ENCODE measurements at places on chromosomes 7 and 10. TPM values are rescaled to one million over a fixed set of nuclear protein-coding genes. Genes with fewer than 3 reads are reported as not detected.

GIMAP8 gene
- total RNA-seq: not detected

TMEM270 gene
- total RNA-seq: not detected

ARMC3 gene
- total RNA-seq: 0.99 TPM

FOXI2 gene
- 1.0 TPM for total RNA-seq

WEE2 gene
- not detected for total RNA-seq

MLXIPL gene
- 9.4 TPM for total RNA-seq

ADAM22 gene
- 17.9 TPM for total RNA-seq

MINPP1 gene
- 26.1 TPM for total RNA-seq

ABCC2 gene
- total RNA-seq: 0.42 TPM

VSTM2A gene
- total RNA-seq: 0.58 TPM

PAX2 gene
- total RNA-seq: not detected

GRCh38 chr10:102715880-102716279 is 1.4 kb downstream of the SFXN2 start:
- DNase-seq: no peak

DNA sequence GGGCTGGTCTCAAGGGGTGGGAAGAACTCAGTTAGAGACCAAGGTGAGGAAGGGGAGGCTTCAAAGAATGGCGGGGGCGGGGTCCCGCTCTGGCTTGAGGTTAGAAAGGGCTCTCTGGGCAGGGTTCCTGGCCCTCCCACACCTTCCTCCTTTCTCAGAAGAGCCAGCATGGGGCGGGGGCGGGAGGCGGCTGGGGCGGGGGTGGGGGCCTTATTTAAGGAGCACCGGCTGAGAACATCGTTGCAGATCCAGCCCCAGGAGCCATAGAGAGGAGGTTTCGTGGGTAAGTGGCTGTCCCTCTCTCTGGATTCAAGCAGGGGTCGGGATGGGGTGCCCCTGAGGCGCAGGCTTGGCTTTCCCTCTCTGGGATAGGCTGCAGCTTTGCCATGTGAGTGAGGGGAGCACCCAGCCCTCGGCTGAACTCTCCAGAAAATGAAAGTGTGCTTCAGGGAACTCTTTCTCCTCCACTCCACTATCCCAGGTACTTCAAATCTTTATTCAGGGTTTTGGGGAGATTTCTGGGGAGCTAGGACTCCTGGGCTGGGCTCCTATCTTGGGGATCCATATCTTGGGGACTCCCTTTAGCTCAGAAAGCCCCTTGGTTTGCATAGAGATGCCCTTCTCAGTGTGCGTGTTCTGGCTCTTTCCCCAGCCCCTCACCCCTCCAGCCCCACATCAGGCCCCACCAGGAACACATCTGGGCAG is 3.3 kb upstream of the CUEDC2 start:
- no peak for DNase-seq

DNA sequence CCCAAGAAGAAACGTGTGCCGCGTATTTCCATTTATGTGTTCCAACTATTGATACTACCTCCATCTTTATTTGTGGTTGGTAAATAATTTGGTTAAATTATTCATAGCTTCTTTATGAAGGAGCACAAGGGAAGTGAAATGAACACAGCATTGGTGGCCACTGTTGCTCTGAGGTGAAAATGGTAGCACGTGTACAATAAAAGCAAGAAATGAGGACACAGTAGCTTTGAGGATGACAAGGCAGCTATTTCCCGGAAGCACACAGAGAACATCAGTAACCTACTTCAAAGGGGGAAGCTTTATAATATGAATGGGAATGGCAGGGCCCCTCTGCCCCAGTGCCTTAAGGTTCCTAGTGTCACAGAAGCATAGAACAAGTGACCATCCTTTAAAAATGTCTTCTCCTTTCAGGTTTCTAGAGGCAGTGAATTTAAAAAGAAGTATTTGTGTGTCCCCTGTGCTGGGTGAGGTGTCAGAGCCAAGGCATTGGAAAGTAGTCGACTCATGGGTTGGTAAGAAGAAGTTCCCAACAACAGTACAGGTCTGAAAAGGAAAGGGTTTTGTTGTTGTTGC is 78.8 kb downstream of the SGMS1 start:
- no peak for DNase-seq

DNA sequence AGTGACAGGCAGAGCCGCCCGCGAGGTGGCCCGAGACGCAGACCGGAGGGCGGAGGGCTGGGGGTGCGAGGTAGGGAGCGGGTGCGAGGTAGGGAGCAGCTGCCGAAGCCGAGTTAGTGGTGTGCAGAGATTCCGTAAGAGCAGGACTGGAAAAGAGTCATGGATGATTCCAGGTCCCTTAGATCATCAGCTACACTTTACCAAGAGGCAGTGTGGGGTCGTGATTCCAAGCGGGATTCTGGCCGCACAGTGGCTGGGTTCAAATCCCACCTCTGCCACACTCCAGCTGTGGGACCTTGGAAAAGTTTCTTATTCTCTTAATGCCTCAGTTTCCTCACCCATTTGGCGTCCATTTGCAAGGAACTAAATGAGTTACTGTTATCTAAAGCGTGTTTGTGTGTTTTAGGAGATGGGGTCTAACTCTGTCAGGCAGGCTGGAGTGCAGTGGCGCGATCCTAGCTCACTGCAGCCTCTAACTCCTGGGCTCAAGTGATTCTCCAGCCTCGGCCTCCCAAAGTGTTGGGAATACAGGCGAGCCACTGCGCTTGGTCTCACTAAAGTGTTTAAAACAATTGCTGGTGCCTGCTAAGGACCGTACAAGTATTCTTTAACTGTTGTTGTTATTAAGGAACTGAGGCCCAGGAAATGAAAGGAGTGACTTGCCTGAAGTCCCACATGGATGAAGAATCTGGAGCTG is 1.1 kb downstream of the NDUFB2 start:
- no peak for DNase-seq

DNA sequence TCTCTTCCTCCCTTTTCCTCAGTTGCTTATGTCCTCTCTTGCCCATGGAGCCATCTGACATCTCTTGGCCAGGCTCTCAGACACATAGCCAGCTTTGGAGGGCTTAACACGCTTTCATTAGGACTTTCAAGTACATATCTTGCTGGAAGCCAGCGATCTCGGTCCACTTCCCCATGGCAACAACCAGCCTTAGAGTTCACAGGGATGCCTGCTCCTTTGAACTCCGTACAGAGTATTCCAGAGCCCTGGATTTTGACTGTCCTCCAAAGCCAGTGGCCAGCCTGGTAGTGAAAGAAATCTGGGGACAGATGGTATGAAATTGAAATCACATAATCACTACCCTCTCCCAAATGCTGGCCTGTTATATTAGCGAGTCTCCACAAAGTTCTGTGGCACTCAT is 370.5 kb upstream of the NPVF start:
- no peak for DNase-seq

DNA sequence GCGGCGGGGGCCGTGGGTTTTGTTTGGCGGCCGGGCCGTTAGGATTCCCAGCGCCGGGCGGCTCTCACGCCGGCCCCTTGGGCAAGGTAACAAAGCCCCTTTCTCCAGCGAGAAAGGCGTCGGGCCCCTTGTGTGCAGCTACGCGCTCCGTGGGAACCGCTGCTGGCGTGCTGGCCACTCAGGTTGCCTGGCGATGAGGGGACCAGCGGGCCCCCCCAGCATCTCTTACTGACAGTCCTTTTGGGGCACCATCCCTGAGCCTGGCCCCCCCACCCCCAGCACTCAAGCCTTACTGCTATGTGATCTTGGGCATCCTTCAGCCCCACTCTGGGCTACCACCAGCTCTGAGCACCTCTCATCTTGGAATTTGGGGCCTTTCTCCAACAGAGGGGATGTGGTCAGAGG is 1.8 kb downstream of the LFNG start:
- no peak for DNase-seq

- DNase-seq: no peak
These were observed 45.5 kb downstream of the SLIT1 start for GRCh38 chr10:97140049-97140846.

- DNase-seq: no peak
These were observed 120.8 kb downstream of the NRCAM start for GRCh38 chr7:108335269-108335918.

- no peak for DNase-seq
These were observed 568.1 kb upstream of the FOXK1 start for GRCh38 chr7:4113976-4114375.

DNA sequence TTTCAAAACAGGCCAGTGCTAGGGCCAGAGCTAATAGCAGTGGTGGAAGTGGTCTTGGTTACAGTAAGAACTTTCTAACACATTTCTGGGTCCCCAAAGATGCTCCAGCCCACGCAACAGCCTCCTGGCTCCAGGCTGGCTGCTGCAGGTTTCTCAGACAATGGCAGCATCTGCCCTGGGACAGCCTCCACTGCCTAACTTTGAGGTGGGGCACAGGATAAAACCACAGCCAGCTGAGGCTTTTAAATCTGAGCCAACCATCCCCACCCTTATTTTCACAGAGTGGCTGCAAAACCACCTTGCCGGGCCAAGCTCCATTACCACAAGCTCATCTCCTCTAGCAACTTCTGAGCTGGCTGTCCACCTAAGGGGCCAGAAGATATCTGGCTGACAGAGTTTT is 84.8 kb downstream of the FAM53B start:
- DNase-seq: no peak
